ENCODE measurements at places on chromosomes 2 and 18.

DNA sequence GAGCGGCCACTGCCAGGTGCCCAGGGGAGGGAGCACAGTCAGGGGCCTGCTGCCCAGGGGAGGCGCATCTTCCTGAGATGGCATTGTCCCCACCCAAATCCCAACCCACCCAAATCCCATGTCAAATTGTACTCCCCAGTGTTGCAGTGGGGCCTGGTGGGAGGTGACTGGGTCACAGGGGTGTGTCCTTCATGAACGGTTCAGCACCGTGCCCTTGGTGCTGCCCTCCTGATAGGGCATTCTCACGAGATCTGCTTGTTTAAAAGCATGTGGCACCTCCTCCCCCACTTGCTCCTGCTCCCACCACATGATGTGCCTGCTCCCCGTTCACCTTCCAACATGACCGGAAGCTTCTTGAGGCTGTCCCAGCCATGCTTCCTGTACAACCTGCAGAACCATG, 27.6 kb downstream of the ANKMY1 start:
- no peak for DNase-seq

DNA sequence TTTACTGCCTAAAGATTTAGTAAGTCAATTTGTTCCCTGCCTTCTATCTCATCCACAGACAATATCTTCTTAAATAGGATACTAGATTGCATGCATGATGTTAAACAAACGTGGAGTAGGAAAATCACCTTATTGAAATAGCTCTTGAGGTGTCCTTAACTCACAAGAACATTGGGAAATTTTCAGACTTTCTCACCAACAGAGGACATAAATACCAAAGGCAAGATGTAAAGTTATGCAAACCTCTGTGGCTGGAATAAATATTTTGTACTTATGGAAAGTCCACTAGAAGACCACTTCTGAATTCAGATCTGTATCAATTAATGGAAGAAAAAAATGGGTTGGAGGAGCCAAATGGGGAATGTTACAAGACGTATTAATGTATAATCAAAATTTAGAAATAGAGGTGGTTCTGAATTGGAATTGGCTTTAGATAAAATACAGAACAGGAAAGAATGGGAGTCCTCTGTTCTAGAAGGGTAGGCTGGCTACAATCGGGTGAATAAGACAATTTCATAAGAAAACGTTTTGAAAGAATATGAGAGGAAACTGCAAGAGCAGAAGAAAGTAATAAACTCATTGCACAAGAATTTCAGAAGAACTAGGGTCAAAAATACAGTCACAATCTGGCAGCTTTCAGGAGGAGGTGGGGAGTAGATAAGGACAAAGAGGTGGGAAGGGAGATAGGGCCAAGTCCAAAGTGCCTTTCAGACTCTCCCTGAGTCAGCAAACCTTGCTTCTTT, 69.3 kb upstream of the FN1 start:
- DNase-seq = no peak

- no peak for DNase-seq
Measured at GRCh38 chr2:37973615-37974353, 48.7 kb downstream of the RMDN2 start.

DNA sequence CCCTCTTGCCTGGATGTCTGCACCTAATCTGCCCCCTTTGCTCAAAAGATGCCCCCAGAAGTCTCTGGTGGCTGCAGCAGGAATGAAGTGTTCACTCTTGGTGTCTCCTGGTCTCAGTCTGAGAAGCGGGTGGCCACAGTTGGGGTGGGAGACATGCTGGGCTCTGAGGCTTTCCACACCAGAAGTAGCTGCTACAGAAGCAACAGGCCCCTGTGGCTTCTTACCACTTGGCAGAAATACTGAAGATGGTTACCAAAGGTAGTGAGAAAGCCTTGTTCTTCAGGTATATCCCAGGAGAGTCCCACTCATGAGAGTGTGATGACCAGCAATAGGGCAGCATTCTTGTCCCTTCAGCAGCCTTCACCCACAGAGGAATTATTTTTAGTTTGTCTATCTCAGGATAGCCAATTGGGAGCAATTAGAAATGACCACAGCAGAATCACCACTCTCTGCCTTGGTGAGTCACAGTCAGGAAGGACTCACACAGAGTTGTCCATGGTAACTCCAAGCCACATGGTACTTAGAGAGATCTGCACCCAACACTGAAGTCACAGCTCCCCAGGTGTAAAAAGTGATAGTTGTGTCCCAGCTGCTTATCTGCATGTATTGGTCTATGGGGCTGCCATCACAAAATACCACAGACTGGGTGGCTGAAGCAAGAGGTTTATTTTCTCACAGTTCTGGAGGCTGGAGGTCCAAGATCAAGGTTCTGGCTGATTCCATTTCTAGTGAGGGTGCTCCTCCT, 169.8 kb upstream of the ID2 start:
- DNase-seq = no peak

DNA sequence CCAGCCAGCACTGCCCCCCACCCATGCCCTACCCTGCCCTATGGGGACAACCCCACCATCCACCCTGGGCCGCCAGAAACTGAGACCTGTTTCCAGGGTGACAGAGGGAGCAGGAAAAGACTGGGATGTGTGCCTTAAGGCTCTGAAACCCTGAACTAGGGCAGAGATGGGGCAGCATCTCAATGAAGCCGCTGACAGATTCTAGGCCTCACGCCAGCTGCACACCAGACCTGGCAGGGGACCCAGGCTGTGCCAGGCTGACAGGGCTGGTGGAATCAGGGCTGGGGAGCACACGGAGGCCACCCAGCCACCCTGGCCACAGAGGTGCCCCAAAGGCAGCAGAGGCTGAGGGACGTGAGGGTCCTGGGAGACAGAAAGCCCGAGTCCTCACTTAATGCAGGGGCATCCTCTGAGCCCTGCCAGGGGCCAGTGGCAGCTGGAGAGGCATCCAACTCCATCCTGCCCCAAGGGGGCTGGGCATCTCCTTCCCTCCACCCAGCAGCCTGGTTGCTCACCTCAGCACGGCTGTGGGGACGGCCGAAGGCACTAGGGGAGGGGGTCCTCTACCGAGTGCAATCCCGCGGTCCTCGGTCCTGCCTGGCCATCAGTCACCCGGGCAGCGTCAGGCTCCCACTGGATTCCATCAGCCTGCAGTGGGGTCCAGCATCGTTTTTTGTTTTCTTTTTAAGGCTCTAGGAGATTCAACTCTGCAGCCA, 169.2 kb downstream of the ZFP36L2 start:
- no peak for DNase-seq

DNA sequence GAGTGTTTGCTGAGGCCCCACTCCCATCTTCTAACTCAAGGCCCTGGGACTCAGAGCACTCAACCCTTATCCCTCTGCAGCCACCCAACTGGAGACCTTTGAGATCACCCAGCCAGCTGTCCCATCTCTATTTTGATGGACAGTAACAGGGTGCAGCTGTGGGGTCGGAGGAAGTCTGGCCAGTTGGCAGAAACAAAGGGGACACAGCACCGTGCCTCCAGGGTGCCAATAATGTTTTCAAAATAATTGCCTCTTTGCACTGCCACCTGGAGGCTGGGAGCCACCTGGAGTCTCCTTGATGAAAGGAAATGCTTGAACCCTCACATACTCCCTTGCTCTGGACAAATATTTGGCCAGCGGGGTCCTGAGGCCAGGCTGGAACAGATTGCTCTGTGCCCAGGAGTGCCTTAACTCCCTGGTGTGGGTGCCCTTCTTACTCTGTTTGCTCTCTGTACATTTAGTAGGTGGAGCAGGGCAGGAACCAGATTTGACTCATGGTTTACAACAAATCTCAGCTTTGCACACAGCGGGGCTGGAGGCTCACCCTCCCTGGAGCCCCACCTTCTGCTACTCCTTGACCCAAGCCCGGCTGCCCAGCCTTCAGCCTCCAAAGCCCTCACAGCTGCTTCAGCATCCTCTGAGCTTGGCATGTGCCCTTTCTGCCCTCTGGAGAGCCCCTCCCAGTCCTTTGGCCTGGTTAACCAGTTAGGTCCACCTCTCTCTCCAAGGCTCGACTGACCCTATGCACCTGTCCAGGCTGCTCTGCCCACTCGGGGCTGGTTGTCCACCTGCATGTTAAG, 17.2 kb downstream of the MAL start:
- DNase-seq = no peak

- no peak for DNase-seq
Measured at GRCh38 chr18:52409727-52410126, 69.7 kb downstream of the DCC start.

DNA sequence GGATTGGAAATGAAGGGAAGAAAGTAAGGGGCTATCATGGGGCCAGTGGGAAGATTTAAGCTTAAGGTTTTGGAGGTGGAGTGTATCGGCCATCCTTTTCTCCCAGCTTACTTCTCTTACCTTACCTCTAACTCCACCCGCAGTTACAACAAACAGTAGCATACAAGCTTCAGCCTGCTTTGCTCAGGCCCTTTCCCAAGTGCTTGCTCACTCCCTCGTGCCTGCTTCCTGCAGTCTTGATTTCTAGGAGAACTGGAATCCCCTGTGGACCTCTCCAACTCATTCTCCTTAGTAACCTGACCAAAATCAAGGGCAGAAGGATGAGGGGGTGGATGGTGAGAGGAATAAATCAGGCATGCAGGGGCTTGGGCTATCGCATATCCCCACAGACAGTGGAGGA, 5.8 kb upstream of the LYG2 start:
- DNase-seq = no peak

- DNase-seq = no peak
Measured at GRCh38 chr2:83595926-83596325, 863.2 kb downstream of the SUCLG1 start.

DNA sequence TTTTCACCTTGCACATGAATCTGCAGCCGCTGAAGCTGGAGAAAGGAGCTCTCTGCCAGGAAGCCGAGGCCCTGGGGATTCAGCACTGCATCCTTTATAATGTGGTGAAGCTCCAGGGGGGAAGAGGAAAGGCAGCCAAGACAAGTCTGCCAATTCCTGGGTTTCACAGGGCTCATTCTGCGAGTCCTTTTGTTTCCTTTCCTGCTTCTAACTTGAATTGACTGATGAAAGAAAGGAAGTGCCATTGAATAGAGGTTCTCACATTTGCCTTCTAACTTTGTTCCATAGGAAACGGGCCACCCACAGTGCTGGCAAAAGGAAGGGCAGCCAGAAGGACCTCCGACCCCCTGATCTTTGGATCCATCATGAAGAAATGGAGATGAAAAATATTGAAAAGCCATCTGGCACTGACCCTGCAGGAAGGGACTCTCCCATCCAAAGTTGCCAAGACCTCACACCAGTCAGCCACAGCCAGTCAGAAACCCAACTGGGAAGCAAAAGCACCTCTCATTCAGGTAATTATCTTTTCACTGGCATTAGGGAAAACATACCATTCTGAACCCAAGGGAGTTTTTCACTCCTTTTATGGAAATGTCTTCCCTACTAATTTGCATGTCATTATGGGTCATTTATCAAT, 765.4 kb downstream of the MBD2 start:
- no peak for DNase-seq

- DNase-seq = no peak
Measured at GRCh38 chr2:84879584-84880394, 1.1 kb downstream of the TRABD2A start.

- no peak for DNase-seq
Measured at GRCh38 chr2:74858281-74858680, 24.4 kb downstream of the HK2 start.

GRCh38 chr18:54205959-54206358, 18.5 kb downstream of the MBD2 start:
- DNase-seq = no peak

DNA sequence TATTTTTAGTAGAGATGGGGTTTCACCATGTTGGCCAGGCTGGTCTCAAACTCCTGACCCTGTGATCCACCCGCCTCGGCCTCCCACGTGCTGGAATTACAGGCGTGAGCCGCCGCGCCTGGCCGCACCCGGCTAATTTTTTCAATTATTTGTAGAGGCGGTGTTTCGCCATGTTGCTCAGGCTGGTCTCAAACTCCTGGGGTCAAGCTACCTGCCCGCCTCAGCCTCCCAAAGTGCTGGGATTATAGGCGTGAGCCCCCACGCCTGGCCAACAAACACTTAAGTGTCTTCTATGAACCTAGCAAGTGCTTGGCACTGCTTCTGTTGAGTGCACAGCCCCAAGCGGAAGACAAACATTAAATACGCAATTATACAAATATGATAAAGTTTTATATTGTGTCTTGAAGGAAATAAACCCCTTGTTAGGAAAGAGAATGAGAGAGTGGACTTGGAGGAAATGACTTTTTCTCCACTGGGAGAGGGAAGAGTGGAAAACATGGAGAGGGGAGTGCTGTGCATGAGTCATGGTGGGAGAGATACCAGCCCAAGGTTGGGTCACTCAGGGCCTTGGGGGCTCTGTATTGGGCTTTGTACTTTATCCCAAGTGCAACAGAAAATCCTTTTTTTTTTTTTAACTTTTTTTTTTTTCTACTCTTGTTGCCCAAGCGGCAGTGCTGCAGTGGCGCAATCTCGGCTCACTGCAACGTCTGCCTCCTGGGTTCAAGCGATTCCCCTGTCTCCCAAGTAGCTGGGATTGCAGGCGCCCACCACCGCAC, 41.4 kb upstream of the ACTR2 start:
- DNase-seq = no peak

- DNase-seq = no peak
Measured at GRCh38 chr2:16261071-16261470, 320.7 kb downstream of the MYCN start.

DNA sequence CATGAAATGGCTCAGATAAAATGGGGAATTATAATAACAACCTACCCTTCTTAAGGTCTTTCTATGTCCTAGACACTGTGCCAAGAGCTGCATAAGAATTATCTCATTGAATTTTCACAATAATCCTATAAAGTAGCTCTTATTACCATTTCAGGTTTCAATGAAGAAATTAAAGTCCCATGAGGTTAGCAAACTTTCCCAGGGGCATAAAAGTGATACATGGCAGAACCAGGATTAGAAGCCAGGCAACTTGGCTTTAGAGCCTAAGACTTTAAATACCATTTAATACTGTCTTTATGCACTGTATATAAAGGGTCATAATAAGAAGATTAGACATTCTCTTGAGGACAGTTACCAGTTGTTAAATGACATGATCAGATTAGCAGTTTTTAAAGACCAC, 130.1 kb downstream of the GCA start:
- DNase-seq = no peak

DNA sequence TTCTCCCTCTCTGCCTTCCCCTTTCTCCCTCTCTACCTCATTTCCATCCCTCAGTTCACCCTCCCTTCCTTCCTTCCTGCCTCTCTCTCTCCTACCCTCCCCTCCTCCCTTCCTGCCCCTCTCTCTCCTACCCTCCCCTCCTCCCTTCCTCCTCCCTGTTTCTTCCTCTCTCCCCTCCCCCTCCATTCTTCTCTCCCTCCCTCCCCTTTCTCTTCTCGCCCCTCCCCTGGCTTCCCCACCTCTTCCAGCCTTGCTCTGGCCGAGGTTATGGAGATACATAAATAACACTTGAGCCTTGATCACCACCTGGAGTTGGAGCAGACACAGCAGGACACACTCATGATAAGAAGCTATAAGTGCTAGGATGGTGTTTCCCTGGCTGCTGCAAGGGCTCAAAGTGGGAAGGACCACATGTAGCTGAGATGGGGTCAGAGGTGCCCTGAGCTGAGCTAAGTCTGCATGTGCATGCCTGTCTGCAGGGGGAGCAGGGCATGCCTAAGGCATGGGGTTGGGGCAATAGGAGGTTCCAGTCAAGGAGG, 326.1 kb upstream of the HS6ST1 start:
- no peak for DNase-seq

Data from cerebellar nuclear complex (tissue), 1 donor.